H9 (cell line): ENCODE measurements at places on chromosomes 12 and 14.

GRCh38 chr12:102514696-102515095, 34.3 kb upstream of the IGF1 start:
- no peak for DNase-seq

DNA sequence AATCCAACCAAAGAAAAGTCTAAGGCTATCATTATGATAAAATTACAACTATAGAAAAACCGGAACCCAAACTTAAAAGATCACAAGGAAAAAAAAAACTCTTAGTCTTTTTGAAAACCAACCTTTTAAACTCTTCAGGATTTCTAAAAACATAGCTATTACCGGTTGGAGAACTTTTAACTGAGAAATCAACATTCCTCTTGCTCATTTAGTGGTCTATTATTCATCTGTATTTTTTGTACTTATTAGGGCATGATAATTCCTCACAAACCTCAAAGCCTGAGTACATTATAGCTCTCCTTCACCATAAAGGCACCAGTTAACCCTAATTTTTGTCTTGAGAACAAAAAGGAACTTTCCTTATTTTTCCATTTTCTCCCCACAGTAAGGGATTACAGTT, 10.4 kb downstream of the LUM start:
- no peak for DNase-seq

GRCh38 chr12:52912711-52913430, 8.0 kb upstream of the KRT8 start:
- DNase-seq, result no peak

GRCh38 chr14:102213984-102214658, 74.4 kb downstream of the WDR20 start:
- no peak for DNase-seq
